Fibroblast of lung (primary cell): ENCODE measurements at places on chromosomes 12 and 14.

DNA sequence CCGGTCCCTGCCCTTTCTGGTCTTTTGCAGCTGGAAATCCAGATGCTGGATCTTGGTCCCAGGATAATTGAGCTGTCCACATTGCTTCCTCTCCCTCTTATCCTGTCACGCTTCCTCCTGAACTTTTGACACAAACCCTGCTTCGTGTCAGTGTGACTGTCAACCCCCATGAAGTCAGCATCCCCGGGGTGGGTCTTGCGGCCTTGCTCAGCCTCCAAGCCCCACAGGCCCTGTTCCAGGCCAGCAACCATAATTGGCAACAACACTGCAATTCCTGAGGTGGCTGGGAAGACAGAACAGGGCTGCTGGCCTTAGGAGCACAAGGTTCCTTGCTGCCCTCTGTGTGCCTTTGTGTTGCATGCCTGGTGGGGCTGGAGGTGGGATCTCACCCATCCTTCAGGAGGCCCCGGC lies 74.9 kb downstream of the NTF3 start:
- no peak for DNase-seq

DNA sequence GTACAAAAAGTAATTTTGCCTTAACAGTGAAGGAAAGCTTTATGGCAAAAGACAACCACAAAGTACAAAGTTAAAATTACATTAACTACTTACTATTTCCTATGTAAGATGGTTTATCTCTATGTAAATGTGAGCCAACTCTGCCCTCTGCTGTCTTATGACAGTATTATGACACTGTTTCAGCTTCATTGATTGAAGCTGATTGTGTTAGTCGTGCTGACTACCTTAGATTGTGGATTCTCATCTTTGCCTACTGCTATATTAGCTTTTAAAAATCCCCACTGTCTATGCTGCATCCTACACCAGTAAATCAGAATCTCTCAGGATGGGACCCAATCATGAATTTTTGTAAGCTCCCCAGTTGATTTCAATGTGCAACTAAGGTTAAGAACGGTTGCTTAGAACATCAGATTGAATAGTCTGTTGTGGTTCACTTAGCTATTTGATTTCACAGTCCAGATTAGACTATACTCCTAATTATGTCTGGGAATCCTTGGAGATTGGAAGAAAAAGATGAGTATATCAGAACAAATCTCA lies 12.2 kb upstream of the SPTB start:
- DNase-seq = peak; percentile 77

DNA sequence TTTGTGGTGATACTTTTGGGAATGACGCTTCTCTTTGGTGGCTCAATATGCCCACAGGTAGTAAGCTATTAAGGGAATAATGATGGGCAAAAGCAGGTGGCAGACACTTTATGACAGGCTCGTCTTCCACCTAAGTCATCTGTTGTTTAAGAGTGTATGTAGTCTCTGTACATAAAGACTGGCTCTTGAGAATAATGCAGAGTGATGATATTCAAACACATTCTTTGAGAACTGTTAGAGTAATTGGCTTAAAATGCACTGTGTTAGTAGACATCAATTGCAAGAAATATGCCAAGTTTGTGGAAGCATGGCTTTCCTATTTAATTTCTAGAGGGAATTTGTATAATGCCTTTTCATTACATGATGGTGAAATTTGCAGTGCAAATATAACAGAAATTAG lies 694.8 kb upstream of the MIS18BP1 start:
- no peak for DNase-seq

DNA sequence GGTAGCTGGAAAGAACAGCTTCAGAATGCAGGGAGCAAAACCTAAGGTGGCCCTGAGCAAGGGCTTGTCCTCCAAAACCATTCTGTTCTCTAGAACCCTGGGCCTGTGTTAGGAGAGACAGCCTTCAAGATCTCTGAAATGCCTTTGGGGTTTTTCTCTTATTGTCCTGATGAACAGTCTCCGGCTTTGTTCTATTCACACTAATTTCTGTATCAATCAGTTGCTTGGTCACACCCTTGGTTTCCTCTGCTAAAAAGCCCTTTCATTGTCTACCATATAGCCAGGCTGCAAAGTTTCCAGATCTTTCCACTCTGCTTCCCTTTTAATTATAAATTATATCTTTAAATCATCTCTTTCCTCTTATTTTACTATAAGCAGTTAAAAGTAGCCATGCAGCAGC lies 219.9 kb upstream of the ARID2 start:
- no peak for DNase-seq

DNA sequence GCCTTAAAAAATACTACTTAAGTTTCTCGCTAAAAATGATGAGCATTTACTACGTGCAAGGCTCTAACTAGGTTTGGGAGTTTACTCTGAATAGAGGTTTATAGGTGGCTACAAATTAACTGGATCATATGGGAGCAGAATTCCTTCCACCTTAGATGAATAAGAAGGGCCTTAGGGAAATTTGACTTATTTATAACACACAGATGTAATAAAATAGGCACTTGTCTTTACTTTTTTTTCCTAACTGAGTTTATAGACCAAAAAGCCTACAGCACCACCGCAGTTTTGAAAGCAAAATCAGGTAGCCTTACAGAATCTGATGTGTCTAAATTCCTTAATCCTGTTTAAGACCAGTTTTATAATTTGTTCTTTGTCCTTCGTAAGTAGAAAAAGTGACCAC lies 10.5 kb downstream of the AEBP2 start:
- DNase-seq = no peak

GRCh38 chr14:22268875-22269274 lies 320.1 kb downstream of the DAD1 start:
- peak; percentile 7 for DNase-seq

GRCh38 chr14:83300476-83301064 lies 1766.9 kb upstream of the SEL1L start:
- peak; percentile 60 for DNase-seq

- DNase-seq = peak; percentile 67
Observed at GRCh38 chr14:68076451-68076850, 256.9 kb downstream of the RAD51B start.

DNA sequence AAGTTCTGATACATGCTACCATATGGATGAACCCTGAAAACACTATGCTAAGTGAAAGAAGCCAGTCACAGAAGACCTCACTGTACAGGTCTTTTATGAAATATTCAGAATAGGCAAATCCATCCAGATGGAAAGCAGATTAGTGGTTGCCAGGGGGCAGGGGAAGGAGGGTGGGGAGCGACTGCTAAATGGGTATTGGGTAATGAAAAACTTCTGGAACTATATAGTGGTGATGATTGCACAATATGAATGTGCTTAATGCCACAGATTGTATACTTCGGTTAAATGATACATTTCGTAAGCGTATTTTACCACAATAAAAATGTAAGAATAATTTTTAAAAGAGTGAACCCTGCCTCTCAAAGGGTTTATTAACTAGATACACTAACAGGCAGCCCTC lies 11.8 kb upstream of the KSR2 start:
- no peak for DNase-seq

DNA sequence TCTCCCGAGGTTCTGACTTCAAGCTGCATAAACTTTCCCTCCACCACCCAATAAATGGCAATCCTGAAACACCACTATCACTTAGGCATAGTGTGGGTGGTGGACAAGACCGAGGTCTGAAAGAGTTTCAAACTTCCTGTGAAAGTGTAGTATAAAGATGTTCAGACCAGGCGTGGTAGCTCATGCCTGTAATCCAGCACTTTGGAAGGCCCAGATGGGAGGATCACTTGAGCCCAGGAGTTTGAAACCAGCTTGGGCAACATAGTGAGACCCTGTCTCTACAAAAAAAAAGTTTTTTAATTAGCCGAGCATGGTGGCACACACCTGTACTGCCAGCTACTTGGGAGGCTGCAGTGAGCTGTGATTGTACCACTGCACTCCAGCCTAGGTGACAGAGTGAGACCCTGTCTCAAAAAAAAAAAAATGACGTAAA lies 61.9 kb downstream of the CCDC92 start:
- DNase-seq = no peak

GRCh38 chr14:71208702-71209357 lies 301.6 kb downstream of the PCNX1 start:
- no peak for DNase-seq
